ENCODE measurements at places on chromosomes 11 and 22.

- no peak for DNase-seq
Observed at GRCh38 chr11:62664405-62665074, 470 bp downstream of the C11orf98 start.

GRCh38 chr22:35593891-35594470, 23.1 kb downstream of the MB start:
- no peak for DNase-seq

DNA sequence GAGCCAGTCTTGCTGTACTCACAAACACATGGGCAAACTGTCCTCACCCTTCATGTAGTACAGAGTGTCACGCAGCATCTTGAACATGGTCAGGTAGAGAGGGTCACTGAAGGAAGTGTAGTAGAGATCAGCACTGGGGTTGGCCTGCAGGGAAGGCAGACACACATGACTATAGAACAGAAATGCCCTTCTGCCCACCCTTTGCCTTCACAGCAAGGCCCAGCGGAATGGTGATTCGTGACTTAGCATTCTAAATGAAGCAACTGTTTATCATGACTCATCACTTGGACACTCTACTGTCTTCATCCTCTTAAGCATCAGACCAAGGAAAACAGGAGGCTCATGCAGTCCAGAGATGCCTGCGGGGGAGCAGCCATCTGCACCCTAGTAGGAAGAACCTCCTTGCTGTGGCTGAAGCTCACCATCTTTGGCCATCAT, 33.4 kb downstream of the SERPIND1 start:
- peak; percentile 89 for DNase-seq

- DNase-seq = no peak
Observed at GRCh38 chr11:62004473-62004872, 37.0 kb upstream of the FTH1 start.

GRCh38 chr11:46948378-46949131, 12.0 kb downstream of the CSTPP1 start:
- DNase-seq = peak; percentile 83

DNA sequence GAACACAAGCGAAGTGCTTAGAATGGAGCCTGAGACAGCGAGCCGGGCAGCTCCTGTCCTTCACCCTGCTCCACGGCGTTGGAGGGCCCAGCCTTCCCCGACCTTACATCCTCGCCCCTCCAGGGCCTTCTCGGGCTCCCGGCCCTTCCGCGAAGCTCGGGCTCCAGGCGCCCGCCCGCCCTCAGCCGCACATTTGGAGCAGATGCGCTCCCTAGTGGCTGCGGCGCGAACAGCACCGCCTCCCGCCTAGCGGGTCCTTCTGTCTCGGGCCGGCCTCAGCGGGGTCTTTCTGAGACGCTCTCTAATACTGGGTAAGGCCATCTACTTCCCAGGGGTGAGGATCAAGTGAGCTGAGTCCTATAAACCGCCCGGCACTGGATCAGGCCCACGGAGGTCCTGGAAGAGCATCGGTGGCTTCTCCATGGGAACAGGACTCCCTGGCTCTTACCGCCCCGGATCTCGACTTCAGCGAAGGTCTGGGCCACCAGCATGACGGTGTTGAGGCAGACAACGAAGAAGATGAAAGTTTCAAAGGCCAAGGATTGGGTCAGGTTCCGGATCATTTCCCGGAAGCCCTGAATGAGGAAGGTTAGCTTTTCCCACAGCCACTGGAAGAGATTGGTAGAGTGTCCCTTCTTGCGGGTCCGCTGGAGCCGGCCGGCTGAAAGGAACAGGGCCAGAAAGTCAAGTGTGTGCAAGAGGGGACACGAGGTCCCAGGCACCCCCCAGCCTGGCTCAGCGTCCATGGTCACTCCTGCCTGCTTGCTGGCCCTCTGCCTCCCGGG, 3.7 kb downstream of the CATSPER1 start:
- DNase-seq = no peak

DNA sequence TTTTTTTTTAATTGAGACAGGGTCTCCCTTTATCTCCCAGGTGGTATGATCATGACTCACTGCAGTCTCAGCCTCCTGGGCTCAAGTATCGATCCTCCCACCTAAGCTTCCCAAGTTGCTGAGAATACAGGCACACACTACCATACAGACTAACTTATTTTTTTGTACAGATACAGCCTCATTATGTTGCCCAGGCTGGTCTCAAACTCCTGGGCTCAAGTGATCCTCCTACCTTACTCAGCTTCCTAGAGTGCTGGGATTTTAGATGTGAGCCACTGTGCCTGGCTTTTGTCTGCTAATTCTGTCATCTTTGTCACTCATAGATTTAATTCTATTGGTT, 43.5 kb downstream of the CBL start:
- DNase-seq = no peak

GRCh38 chr11:63274776-63275175, 31.4 kb upstream of the SLC22A25 start:
- DNase-seq = no peak

DNA sequence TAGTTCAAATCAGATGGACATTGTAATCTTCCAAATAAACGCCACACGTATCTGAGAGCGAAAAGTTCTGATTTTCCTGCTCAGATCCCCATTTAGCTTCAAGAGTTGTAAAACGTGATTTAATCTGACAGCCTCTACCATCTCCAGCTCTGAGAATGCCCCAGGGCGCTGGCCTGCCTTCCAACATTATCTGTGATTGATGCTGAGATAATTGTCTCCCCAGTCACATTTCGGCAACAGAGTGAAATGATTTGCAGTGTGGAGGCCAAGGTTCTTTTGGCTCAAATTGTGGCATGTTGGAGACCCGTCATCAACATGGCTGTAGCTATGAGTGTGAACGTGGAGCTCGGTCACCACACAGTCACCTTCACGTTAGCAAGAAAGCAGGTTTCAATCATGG, 283.4 kb downstream of the BRD1 start:
- DNase-seq = no peak

- DNase-seq = no peak
Observed at GRCh38 chr11:117084992-117085391, 13.2 kb downstream of the SIK3 start.

- DNase-seq = no peak
Observed at GRCh38 chr22:49013707-49014106, 814.0 kb downstream of the BRD1 start.

GRCh38 chr11:69921128-69922014, 102.2 kb upstream of the FGF3 start:
- DNase-seq = no peak

- no peak for DNase-seq
Observed at GRCh38 chr22:43338766-43339345, 4.3 kb downstream of the SCUBE1 start.

DNA sequence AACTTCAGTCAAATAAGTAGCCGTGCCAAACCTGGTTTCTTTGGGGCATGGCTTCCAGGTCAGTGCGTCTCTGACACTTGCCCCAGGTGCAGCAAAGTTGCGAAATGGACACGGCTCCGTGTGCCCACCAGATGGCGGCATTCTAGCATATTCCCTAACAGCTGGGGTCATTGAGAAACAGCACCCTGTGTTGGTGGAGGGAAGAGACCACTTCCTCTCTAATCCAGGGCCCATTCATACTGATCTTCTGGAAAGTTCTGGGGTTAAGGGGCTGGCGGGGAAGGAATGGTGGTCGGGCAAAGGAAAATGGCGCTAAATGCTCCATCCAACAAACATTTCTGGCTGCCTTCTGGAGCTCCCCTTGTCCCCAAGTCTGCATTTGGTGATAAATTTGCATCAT, 141.2 kb upstream of the TIMP3 start:
- no peak for DNase-seq

DNA sequence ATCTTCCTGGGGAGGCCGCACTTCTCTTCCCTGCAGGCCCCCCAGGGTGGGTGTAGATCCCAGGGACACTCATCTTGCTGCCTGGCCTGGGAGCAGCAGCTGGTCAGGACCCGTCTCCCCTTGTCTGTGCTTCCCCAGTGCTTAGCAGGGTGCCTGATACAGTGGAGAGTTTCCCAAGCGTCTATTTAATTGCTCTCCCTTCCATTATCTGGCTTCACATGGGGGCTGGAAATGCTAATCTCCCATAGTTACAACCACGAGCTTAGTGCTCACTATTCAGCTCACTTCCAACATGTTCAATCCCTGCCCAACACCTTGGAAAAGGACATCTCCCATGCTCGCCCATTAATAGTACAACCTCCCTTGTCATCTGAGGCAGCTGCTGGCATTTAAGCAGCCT, 100.5 kb downstream of the DSCAML1 start:
- DNase-seq = no peak

- DNase-seq = peak; percentile 14
Observed at GRCh38 chr11:115503083-115503885, 931 bp downstream of the CADM1 start.
